ENCODE measurements at places on chromosomes 1 and 21.
A peak's percentile ranks its signal among the peaks of the same experiment; 100 is the strongest.

DNA sequence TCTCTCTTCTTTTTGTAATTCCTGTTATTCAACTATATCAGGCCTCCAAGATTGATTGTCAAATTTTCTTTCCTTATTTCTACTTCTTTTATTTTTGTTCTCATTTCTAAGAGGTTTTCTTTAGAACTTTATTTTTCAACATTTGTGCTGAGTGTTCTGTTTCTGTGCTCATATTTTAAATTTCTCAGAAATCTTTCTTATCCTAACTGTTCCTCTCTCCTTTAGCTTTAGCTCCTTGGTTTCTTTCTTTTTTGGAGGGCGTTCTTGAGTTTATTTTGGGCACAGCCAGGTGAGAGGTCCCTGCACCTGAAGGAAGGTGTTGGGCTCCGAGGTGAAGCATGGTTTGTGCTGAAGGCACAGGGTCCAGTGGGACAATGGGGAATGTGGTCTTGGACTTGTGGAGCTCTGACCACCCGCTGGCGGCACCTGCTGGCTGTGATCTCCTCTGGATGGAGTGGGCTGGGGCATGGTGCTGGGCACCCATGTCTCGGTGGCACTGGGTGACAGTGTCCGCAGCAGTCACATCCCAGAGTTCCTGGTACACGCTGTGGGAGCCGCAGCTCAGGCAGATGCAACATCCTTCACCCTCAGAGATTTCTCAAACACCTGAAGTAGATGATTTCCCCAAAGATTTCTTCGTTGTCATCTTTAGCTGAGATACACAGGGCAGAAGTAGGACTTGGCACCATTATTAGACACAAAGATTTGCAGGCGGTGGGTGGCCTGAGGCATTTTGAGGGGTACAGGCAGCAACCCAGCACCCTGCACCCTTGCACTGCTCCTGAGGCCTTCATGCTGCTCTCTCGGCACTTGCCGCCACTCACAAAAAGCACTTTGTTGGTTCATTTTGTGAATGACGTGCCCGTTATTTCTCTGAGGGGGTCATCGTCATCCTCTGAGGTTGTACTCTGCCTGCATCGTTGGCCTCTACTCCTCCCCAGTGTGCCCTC lies 38.2 kb upstream of the DIP2A start:
- DNase-seq = no peak

DNA sequence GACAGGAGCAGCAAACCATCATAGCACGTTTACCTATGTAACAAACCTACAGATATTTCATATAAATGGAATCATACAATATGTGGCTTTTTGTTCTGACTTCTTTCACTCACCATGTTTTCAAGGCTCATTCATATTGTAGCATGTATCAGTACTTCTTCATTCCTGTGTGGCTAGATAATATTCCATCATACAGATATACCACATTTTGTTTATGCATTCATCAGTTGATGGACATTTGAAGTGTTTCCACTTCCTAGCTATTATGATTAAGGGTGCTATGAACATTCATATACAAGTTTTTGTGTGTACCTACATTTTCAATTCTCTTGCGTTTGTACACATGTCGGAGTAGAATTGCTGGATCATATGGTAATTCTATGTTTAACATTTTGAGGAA lies 90.1 kb downstream of the CDC42BPA start:
- DNase-seq = no peak

DNA sequence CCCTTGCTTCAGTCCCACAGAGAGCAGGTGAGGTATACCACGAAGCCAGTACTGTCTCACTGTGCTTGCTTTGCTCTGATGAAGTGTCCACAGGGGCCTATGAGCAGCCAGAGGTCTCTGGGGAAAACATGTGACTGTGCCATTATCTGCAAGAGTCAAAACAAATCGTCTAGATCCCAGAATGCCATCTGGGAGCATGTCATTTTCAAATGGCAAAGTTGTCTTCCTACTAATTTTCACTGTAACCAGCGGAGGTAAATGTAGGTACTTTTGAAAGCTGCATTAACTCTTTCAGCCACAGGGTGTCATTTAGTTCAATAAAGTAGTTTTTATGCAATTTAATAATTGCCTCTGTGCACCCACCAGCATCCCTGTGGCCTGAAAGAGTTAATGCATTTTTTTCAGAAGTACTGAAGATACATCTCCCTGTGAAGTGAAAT lies 173.6 kb upstream of the SGIP1 start:
- DNase-seq = no peak

DNA sequence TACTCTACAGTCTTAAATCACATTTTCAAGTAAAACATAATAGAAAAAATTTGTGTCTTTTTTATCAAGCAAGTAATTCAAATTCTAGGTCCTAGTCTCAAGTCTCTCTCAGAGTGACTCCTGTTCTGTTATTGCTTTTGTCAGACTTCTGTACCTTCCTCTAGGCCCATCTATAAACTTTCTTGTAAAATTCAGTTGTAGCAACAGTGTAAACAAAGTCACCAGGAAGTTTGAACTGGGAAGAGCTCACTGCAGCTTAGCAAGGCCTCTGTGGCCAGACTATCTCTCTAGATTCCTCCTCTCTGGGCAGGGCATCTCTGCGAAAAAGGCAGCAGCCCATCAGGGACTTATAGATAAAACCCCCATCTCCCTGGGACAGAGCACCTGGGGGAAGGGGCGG lies 13.5 kb upstream of the ZNF678 start:
- no peak for DNase-seq

- DNase-seq = no peak
Measured at GRCh38 chr1:3263790-3264189, 190.7 kb upstream of the ARHGEF16 start.

DNA sequence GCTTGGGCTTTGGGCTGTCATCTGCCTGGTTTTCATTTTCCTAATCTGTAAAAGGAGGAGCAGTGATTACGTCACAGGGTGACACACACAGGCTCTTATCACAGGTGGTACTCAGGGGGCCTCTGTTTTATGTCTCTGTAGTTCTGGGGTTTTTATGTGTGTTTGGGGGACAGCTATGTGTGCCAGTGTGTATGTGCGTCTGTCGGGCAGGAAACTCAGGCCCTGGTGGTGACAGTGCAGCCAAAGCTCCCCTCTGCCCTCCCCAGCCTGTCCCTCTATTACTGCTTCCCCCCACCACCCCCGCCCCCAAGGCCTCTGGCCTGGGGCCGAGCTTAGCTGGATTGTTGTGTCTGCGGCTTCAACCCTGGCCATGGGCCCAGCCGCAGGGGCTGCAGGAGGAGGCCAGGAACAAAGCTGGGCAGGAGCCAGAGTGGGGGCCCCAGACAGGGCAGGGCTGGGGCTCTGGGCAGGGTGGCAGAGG lies 13.3 kb downstream of the MFAP2 start:
- no peak for DNase-seq

DNA sequence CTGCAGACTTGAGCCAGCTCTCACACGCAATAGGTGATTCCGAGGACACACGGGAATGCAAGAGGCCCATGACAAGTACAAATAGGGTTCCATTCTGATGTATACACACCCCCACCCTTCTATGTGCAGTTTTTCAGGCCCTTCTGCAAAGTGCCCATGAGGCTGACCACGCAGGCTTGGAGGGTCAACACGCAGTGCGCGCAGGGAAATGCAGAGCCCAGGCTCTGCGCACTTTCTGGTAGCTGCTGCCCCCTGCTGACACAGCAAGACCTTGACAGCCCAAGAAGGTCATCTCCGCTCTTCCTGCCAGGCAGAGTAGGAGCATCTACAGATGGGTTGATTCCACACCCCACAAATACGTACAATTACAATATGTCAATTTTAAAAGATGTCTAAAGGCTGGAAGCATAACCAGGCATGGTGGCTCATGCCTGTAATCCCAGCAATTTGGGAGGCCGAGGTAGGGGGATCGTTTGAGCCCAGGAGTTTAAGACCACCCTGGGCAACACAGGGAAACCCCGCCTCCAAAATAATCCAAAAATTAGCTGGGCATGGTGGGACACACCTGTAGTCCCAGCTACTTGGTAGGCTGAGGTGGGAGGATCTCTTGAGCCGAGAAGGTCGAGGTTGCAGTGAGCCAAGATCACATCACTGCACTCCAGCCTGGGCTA lies 18.5 kb downstream of the SH3BP5L start:
- peak; percentile 29 for DNase-seq

GRCh38 chr1:214494706-214495105 lies 56.7 kb downstream of the PTPN14 start:
- DNase-seq = no peak

- DNase-seq = peak; percentile 77
Measured at GRCh38 chr1:33295450-33296081, 25.3 kb downstream of the A3GALT2 start.

Measured in stimulated activated CD4-positive, alpha-beta T cell treated with anti-CD3 and anti-CD28 coated beads, Interleukin-1b, Interleukin-23, amount 100 ng/mL, for 1 hour (primary cell).